ENCODE measurements at places on chromosomes 4 and X.
A peak's percentile ranks its signal among the peaks of the same experiment; 100 is the strongest.

GRCh38 chr4:88831031-88831430, 133.4 kb upstream of the NAP1L5 start:
- no peak for DNase-seq

GRCh38 chr4:71907071-71907470, 123.2 kb upstream of the GC start:
- no peak for DNase-seq

- peak; percentile 7 for DNase-seq
These were observed 16.5 kb downstream of the GAK start for GRCh38 chr4:915595-915994.

DNA sequence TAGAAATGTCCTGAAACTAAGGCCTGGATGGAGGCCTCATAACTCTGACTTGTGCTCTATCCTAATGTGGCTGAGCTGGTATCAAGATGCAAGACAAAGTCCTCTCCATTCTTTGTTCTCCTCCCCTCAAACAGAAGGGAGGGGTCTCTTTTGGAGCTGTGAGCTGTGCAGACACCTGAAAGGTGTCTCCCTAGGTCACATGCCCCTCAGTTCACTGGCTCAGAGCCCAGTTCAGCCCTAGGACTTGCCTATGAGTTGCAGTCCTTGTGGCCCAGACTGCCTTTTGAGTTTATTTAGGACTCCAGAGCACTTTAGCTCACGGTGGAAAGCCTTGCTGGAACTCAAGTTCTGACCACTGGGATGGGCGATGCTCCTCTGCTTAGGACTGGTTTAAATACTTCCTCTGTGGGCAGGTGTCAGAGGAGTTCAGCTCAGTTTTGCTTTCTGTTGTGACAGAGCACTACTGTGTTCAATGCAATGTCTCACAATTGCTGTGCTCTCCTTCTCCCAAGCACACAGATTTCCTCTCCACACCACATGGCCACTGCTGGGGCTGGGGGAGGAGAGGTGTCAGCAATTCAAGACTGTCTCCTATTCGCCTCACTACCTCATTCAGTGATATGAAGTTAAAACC, 84.8 kb upstream of the ZNF827 start:
- DNase-seq = no peak

DNA sequence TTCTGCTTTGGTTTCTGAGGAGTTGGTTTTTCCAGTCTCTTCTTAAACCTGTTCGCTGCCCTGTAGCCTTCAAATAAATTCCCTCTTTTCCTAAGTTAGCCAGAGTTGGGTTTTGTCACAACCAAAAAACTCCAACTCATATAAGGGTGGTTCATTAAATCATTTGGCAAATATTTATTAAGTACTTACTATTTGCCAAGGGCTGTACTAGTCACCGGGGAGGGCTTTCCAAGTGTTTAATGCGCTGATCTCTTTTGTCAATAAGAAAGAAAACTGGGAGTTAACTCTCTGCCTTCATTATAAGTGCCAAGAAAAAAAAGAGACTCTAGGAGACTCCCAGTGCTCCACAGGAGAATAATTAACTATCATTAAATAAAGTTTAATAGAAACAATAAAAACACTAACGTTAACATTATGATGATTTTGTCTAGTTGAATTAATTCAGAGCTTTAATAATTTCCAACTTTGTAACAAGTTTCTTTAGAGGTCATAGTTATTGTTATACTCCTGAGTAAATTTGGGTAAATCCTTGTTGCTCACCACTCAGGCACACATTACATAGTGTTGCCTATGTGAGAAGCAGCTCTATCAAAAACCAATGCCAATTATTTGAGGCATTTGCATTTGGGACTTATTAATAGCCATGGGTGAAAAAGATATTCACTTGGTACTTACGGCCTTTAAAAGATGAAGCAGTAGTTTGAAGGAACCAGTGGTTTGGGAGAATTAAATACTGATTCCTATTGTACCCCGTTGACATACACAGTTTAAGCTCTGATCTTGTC, 122.5 kb upstream of the TEX13D start:
- DNase-seq = no peak

DNA sequence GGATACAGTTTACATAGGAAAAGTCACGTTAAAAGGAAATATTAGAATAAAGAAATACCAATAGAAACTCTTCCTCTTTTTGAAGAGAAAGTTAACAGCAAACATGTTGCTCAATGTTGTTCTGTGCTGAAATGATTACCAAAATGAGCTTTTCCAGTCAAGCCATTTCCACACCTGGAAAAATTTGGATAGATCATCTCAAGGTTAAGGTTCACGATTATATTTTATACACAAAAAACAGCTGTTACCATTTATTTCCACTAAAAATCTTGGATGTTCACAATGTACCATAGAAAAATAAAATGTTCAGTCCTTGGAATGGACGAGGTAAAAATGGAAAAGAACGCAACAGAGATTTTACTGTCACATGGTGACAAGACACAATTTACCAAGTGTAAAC, 218.7 kb downstream of the SCFD2 start:
- no peak for DNase-seq

DNA sequence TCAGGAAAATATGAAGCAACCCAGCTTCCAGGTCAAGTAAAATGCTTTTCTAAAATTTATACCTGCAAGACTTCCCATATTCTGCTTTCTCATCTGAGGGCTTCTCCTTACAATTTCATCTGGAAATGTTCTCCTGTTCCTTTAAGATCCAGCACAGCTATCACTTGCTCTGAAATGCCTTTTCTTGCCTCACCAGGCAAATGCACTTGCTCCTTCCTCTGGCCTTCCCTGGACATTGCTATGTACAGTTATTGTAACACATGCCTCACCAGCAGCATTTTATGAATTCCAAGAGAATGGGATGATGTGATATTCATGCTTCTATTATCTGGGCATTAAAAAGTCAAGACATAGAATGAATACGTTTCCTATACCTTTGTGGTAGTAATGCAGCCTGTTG, 842.1 kb upstream of the INTU start:
- no peak for DNase-seq
